ENCODE measurements at places on chromosomes 1 and 21.

- H3K4me3 ChIP-seq, result no peak overlapping the region
- H3K27ac ChIP-seq, result no peak overlapping the region
- H3K36me3 ChIP-seq, result no peaks in the 10 kb centered on the region
- no peaks in the 10 kb centered on the region for H3K27me3 ChIP-seq
- no peaks in the 10 kb centered on the region for H3K4me1 ChIP-seq
- no peak for DNase-seq
These were observed 127.6 kb upstream of the C1orf105 start for GRCh38 chr1:172292840-172293239.

GRCh38 chr1:11051781-11052511, 4.9 kb upstream of the MASP2 start:
- H3K27me3 ChIP-seq, result no peaks in the 10 kb centered on the region
- H3K36me3 ChIP-seq, result peaks cover 7% of the 10 kb centered on the region
- DNase-seq, result no peak
- no peak overlapping the region for H3K4me3 ChIP-seq

DNA sequence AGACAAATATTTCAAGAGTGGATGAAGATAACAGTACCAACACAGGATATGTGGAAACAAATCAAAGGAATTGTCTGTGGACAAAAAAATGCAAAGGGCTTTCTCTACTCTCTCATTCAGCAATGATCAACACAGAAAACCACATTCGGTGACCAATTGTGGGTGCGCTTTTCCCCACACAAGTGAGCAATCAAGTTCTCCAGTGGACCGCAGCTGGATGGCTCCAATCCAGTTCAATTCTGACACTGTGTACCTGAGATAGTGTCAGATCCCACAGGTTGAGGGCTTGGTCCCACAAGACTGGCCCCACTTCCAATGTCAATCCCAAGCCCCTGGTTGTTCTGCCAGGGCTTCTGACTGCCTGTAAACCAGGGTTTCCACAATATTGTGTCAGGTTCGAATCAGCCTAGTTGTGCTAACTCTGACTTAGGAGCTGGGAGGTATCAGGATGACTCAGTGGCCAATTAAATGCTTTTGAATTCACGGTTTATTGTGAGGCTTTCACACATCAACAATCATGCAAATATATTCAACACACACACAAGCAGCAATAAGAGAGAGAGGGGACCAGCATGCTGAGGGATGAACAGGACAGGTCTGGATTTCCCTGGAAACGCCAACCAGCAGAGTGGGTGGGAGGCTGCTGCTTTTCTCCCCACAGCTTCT, 87.0 kb upstream of the BTG3 start:
- H3K27me3 ChIP-seq, result no peaks in the 10 kb centered on the region
- no peak overlapping the region for H3K27ac ChIP-seq
- no peak for DNase-seq
- no peak overlapping the region for H3K4me3 ChIP-seq
- no peaks in the 10 kb centered on the region for H3K4me1 ChIP-seq
- H3K36me3 ChIP-seq, result no peaks in the 10 kb centered on the region

- no peaks in the 10 kb centered on the region for H3K36me3 ChIP-seq
- no peaks in the 10 kb centered on the region for H3K4me1 ChIP-seq
- no peaks in the 10 kb centered on the region for H3K27me3 ChIP-seq
- no peak overlapping the region for H3K4me3 ChIP-seq
- no peak for DNase-seq
These were observed 1.9 kb downstream of the RGS18 start for GRCh38 chr1:192160196-192160595.

DNA sequence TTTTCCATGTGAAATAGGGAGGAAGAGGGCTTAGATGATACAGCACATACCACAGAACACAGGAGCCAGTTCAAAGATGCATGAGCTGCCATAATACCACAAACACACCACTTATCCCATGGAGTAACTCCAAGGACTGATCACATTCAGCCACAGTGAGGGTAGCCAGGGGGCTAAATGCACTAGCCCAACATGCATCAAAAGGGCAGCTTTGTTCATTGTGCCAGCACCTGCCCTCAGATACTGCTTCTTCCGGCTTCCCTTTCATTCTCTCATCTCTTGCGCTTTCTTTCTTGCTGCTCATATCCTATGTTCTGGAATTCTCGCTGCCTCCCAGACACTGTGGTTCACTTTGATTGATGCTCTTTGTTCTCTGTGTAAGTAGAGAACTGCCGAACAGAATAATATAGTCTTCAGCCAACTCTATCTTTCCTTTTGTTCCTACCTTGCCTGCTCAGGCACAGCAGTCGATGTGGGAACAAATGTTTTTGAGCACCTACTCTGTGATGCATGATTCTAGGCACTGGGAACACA, 50.0 kb upstream of the SYT6 start:
- no peak overlapping the region for H3K4me3 ChIP-seq
- no peaks in the 10 kb centered on the region for H3K27me3 ChIP-seq
- no peak for DNase-seq
- no peaks in the 10 kb centered on the region for H3K36me3 ChIP-seq
- no peaks in the 10 kb centered on the region for H3K4me1 ChIP-seq
